ENCODE measurements at places on chromosomes 7 and 10.

DNA sequence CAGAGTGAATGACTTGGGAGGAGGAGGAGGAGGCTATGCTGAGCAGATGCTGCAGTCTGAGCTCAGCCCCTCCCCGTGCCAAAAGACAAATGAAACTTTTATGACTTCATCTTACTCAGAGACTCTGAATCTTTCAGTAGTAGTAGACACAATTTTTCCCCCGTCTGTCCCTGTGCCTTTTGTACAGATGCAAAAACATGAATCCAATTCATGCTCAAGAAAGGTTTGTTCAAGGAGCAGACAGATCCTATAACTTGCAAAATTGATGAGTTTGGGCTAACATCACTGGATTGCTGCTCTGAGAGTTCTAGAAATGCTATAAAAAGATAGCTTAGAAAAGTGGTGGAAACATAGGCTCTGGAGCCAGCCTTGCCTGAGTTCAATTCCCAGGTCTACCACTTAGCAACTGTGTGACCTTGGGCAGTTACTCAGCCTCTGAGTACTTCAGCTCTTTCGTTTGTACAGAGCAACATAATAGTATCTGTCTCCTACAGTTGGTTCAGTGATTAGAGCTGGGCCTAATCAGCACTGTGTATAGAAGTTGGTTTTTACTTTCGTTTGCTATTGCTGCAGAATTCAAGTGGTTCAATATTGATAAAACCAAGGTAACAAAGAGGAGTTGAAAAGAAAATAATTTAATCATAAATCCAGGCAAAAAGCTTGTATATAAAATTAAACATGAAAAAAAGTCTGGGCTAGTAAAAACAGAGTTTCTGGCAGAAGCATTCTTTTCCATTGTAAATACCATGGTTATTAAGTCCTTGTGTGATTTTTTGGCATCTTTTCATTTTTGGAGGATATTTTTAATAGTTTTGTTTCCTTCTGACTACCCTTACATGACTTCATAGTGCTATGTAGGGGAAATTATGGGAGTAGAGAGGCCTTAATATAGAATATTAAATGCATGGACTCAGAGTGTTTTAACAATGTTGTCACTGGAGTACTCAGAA is 174.2 kb upstream of the ZNF32 start:
- DNase-seq, result no peak

GRCh38 chr10:126949161-126949503 is 43.9 kb downstream of the DOCK1 start:
- DNase-seq, result no peak

- DNase-seq, result no peak
Measured at GRCh38 chr7:159028508-159029401, 115.9 kb downstream of the VIPR2 start.

DNA sequence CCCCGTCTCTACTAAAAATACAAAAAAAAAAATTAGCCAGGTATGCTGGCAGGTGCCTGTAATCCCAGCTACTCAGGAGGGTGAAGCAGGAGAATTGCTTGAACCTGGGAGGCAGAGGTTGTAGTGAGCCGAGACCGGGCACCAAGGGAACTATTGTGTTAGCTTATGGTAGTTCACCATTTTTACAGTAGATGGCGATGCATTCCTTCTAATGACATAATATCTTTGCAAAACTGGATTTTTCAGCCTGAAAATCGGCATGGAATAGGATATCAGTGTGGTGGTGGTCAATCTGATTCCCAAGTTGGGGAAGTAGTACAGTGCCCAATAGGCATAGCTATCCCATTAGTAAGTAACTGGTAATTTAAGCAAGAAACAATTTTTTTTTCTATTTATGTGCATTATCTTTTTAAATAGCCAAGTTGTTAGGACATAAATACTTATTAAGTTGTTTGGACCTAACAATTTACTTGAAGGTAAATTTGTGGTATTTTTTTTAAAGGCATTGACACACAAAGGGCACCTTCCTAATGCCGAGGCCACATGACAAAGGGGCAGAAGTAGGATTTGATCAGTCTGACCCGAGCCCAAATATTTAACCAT is 17.6 kb upstream of the IMPDH1 start:
- DNase-seq, result no peak
